Activated T-helper 1 cell treated with anti-CD3 and anti-CD28 coated beads, Interleukin-2, amount 50 U/mL, for 16 hours (primary cell): ENCODE measurements at places on chromosomes 1 and 21.

- DNase-seq: no peak
Measured at GRCh38 chr21:41956926-41957729, 3.3 kb upstream of the C2CD2 start.

- no peak for DNase-seq
Measured at GRCh38 chr1:31809698-31810097, 6.1 kb downstream of the SPOCD1 start.

DNA sequence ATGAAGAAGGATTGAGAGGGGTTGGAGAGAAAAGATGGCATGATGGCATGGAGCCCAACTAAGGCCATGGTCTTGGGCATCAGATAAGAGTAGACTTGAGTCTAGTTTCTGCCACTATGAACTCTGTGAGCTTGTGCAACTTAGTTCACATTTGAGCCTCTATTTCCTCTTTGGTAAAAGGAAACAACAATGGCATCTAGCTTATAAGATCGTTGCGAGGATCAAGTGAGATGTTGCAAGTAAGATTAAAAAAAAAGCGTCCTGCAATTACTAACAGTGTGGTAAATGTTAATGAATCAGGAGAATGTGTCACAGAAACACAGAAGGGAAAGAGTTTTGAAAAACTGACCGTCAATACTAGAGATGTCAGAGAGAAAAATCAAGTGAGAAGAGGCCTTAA is 202.9 kb upstream of the FGGY start:
- DNase-seq: no peak

DNA sequence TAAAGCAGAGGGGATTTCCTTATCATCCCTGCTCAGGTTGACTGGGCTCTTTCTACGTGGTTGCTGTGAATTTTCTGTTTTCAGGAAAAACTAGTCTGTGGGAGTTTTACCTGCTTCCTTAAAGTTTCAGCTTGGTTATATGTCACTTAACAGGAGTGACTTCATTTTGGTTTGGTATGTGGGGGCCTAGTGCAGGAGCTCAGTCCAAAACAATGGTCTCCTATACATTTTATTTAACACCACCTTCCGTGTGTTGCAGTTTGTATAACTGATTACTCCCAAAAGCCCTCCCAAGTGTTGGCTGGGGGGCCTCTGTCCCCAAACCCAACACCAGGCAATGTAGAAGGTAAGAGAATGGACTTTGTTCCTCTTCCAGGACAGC is 5.3 kb downstream of the IL23R start:
- no peak for DNase-seq

DNA sequence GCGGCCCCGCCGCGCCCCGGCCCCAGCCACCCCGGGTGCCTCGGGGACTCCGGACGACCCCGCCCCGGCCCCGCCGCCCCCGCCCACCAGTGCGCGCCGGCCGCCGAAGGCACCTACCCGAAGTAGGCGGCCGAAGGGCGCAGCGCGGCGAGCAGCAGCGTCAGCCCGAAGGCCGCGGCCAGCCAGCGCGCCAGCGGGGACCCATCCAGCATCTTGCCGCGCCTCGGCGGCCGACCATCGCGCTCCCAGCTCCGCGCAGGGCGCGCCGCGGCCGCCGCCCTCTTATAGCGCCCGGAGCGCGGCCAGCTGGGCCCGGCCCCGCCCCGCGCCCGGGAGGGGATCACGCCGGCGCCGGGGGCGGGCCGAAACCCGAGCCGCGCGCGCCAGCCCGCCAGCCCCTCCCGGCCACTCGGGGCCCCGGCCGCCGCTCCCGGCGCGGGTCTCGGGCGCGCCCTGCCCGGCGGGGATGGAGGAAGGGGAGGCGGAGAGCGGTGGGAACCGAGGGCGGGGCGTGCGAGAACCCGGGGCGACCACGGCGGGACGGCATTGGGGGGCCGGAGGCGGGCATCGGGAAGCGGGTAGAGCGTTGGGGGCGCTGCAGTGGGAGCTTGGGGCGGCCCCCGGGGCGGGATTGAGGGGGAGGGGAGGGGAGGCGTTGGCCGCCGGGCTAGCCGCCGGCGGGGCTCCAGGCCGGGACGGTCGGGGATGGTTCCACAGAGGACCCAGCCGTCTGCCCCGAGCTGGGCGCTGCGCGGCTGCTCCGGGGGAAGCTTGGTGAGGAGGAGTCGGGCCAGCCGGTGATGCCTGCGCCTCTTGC is at the start of gene WNT9A:
WNT9A (minus strand) TSS at position 257 of the 817 bp plus-strand sequence; CDS start at position 212, 45 bp downstream.
- no peak for DNase-seq

DNA sequence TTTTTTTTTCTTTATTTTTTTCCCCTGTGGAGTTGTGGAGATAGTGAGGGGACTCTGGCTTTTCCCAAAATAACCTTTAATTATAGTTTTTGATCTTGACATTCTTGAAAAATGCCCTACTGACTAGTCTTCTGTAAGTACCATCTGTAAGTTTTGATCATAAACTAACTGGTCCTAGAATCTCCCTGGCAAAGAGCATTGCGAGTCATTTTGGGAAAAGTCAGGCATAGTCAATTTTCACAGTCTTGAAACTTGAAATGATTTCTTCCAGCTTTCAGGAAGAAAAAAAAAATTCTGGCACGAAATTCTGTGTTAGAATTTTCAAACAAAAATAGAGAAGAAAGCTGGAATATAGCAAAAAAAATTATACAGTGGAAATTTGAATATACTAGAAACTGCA is 181.2 kb upstream of the SNX7 start:
- no peak for DNase-seq

- DNase-seq: no peak
Measured at GRCh38 chr1:226661965-226662364, 77.1 kb downstream of the ITPKB start.

GRCh38 chr1:199272628-199273086 is 633.8 kb downstream of the PTPRC start:
- no peak for DNase-seq

GRCh38 chr1:208237241-208237640 is 6.9 kb downstream of the PLXNA2 start:
- no peak for DNase-seq

GRCh38 chr21:15152591-15152990 is 87.8 kb upstream of the NRIP1 start:
- DNase-seq: no peak

DNA sequence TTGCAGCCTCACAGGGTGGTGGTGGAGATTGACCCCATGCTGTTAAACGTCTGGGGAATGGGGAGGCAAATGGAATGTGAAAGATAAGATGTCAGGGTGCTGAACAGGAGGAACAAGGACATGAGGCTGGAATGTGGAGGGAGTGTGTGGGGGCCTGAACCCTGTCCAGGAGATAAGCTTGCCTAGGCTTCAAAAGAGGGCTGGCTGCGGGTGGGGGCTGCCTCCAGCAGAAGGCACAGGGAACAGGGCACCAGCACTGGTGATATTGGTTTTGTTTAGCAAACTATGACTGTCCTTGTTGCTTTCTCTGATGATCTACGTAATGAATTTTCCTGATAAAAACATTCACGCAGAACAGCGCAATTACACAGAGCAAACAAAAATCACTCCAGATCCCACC is 52.4 kb upstream of the LRP8 start:
- DNase-seq: no peak

- DNase-seq: no peak
Measured at GRCh38 chr1:33853431-33853830, 10.4 kb upstream of the HMGB4 start.

DNA sequence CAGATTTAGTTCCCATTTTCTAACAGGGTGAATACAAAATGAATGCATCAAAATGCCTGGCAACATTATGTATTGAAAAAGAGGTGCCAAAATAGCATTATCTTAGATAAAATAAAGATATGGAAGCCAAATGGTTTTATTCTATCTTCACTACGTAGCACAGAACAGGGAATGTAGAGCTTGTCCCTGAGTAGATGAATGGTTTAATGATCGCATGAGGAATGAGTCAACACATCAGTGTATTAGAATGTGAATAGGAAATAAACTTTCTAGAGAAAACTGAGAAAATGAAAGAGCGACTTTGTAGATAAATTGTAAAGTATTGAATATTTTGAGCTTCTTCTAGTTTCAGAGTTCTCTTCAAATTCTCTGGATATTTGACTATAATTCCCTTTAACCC is 74.3 kb downstream of the BRINP3 start:
- no peak for DNase-seq

DNA sequence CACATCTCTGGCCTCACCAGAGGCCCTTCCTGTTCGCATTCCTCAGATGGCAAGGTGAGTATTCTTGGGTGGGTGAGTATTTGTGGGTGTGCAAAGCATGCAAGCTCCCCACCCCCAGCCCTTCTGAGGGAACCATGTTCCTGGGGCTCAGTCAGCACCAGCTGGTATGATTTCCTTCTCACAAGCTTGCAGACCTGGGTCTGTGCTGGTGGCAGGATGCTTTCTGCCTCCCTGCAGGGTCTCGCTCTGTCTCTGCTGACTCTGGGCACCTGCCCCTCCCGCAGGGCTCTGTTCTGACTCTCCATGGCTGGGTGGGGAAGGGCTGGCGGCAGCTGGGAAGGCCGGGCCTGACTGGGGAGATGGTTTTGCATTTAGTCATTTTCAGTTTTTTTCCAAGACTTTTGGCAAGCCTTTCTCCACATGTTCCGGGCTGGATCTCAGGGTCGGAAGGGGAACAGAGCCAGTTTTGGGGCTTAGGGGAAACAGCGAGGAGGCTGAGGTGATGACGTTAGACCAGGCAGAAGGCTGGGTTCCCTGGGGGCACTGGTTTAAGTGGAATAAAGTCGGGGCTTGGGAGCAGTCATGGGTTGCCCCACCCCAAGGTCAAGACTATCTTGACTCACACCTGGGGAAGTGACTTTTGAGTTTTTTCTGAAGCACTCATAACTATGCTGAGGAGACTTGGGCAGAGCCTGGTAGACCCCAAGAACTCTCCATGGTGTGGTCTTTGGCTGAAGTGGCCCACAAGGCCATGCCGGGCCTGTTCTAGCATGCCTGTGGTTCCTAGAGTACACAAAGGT is 6.2 kb downstream of the RASSF5 start:
- no peak for DNase-seq

DNA sequence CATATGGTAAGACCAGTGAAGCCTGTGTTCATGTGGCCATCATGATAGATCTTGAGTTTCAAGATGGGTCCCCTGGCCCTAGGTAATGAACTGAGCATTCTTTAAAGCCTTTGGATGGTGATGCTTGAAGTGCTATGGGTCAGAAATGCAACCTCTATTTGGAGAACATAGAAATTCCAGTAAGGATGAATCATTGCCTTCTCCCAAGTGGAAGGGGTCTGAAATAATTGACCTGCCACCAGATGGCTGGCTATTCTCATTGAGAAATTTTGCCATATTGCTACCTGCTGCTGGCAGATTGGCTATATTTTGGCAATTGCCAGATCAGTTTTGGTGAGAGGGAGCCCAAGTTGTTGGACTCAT is 739 bp upstream of the IFI6 start:
- no peak for DNase-seq

DNA sequence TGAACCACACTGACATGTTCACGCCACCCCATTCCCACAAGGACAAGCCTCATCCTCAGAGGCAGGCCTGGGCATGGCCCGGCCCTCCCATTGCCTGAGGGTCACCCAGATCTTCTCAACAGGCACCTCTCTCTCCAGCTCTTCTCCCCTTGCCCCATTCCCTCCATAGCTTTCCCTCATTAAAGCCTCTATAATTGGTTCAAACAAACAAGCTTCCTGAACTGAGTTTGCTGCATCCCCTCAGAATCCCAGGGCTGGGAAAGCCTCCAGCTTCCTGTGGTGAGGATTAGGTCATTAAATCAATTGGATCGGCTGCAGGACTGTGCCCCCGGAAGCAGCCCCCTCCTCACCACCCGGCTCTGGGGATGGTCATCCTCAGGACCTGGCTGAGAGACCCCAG is 18.9 kb downstream of the CTNNBIP1 start:
- DNase-seq: no peak

DNA sequence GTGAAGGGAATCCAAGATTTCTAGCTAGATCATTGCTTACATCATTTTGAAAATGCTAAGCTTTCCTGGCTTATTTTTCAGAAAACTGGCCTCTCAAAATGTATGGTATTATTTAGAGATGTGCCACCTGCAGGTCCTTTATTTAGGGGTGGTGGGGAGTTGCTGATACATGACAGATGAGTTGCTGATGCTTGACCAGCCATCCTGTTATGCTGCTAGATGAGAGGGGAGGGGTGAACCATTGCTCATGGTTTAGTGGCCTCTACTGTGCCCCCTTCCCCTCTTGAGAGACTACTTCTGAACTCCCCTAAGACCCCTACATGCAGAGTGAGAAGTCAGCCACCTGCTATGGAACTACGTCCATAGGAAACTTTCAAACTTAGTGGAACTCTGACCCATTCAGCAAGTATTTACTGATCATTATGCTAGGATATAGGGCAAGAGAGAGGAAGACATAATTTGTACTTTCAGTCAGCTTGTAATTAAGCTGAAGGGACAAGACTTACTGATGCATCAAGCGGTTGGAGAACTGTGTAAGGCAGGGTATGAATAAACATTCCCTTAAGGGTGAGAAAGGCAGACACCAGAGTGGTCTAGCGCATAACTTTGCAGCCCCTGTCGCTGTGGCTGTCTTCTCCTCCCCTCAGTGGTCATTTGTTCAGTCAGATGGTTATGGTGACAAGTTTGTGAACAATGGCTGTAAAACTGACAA is 34.6 kb downstream of the SLAMF6 start:
- no peak for DNase-seq

DNA sequence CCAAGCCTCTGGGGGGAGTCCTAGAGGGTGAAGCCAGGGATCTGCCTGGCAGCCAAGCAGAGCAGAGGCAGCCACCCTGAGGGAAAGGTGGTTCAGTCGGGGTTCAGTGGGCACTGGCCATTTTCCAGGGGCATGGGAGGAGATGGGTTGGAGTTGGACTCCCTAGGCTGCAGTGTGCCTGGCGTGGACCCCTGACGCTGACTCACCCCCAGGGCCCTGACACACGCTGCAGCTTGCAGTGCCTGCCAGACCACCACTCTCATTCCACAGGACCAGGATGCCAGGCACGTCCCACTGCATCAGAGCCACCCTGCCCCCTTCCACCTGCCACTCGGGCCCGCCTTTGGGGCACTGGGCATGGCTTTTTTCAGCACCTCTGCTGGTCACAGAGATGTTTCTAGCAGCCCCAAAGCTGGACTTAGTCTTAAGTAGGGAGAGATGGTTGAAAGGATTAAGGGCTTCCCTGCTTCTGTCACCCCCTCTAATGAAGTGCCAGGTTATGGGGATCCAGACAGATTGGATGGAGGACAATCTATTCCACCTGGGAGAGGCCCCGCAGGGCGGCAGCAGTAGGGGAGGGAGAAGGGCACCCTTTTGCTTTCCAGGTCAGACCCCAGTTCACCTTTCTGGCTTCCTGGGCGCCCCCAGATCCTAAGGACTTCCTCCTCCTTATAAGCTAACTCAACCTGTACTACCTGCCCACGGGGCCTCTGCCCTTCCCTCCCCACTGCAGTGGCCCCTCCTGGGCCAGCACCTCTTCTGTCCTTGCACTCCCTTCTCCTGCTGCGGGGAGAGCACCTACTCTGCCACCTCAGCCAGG is 1.6 kb downstream of the SYT2 start:
- DNase-seq: no peak
